NT2/D1 (cell line): ENCODE measurements at places on chromosomes 2 and 18.
A peak's percentile ranks its signal among the peaks of the same experiment; 100 is the strongest.

DNA sequence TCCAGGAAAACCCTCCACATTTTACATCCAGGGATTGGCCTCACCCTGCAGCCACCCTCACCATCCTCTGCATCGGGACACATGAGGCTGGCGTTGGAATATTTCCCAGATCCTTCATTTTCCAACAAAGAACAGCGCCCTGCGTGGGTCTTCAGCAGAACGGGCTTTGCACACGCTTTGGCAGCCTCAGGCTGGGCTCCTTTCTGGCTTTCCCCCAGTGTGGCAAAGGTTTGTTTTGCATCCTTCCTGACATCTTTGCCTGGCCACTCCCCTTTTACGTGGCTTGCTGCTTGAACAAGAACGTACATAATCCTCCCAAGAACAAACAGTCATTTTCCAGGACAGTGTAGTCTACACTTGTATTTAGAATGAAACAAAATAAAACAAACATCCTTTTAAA, 25.6 kb upstream of the GREB1 start:
- no peak for DNase-seq

DNA sequence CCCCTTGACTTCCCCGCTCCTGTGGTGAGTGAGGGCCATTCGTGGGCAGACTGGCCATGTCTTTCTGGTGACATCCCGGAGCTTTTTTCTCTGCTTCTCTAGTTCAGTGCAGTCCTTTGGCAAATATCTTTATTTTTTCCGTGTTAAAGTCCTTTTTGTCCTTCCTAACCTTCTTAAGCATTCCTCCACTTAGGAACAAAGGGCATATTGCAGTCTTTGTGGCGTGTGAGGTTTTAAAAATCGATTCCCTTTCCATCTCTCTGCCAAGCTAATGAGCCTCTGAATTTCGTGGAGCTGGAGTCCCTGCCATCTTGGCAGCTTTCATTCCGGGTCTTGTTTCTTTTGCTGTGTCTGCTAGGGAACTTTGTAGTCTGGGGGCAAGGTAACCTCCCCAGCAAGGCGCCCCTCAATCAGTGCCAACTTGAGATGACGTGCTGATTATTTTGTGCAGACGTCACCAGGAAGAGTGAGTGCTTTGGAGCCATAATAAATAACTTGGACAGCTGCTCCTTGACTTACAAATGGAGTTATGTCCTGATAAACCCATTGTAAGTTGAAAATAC, 5.1 kb downstream of the CNNM3 start:
- no peak for DNase-seq

- no peak for DNase-seq
These were observed 190.3 kb upstream of the SLC8A1 start for GRCh38 chr2:40642237-40642636.

DNA sequence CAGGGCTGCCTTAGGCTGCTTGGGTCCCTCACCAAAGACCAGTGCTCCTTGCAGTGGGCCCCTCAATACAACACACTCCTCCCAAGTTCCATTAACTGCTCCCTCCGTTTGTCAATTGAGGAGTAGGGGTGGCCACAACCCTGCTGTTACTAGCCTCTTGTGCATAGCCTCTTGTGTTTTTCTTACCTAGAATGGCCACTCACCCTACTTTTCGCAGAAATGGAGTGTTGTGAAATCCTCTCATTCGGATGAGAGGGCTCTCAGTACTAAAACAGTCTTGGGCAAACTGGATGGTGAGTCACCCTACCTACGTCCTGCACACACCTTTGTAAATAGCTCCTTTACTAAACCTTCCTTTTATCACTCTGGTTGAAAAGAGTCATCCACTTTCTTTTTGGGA, 253.9 kb downstream of the OSR1 start:
- no peak for DNase-seq

DNA sequence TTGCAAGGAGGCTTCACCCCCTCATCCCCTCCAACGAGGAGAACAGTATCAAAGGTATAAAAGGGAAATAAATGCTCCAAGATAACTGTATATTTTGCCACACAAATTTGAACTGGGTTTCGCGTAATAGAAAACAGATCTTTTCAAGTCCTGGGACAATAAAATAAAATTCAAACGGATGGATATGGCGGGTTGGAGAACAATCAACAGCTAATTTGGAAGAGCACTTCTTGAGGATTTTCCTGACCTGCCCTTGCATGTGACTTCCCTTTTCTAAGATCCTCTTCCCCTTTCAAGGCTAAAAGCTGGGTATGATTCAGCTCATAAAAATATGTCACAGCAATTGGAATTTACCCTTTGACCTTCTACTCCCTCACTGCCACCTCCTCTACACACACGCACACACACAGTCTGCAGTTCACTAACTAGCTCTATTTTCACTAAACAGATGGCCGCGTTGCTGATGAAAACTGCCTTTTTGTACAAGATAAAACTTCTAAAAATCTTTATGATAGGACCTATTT, 386.9 kb downstream of the FIGN start:
- DNase-seq: no peak

DNA sequence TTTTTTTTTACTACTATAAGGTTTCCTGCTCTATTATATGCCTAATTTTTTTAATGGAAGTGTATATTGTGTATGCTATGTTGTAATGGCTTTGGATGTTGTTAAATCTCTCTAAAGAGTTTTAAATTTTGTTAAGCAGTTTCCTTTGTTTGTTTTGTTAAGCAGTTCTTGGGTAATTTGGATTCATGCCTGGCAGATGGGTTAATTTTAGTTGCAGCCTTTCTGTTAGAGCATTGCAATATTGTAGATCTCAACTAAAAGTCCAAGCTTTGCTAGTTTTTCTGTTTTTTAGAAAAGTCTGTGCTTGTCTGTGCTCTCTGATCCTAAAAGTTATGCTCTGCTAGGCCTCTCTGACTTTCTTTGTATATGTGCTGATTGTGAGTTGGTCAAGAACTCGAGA, 1229.0 kb upstream of the NRXN1 start:
- DNase-seq: no peak

DNA sequence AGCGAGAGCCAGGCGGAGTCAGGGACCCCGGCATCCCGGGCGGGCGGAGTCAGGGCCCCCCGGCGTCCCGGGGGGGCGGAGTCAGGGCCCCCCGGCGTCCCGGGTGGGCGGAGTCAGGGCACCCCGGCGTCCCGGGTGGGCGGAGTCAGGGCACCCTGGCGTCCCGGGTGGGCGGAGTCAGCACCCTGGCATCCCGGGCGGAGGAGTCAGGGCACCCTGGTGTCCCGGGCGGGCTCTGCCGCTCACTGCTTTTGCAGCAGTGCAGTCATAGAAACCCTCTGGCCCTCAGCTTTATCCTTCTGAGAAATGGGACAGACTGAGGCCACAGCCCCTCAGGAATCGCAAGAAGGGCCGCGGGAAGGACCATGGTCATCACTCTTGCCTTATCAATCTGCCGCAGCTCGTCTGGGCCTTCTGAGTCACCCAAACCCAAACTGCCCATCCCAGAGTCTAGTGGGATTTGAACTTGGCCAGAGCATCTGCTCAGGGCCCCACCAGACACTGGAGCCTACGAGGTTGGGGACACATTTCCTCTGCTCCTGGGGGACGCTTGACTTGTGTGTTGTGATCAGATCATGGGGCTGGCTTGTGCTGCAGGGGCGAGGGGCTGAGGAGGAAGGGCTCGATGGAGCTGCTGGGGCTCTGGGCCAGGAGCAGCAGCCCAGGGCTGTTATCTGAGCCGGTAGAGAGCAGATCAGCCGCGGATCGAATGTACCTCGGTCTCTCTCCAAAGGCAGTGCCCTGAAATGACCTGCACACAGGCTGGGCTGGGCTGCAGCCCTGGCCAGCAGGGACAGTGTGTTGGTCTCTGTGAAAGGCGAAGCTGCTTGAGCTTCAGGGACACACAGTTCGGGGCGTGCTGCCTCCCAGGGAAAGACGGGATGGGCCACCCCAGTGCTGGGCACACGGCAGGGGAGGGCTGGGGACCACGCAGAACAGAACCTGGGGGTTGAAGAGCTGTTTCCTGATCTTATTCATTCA, 290.1 kb upstream of the HDAC4 start:
- no peak for DNase-seq

DNA sequence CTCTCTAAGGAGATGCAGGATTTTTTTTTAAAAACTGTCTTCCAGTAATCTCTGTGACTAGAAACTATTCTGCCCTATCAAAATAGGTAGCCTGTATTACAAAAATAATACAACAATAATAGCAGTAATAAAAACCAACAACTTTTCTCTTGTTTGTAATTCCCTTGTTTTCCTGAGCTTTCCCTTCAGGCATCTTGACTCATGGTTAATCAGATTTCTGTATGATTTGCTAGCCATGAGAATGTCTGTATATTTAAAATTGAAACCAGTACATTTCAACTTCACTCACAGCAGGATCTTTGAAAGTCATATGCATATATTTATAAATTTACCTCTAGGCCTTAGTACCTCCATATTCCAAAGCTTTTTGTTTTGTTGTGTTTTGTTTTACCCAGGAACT, 38.2 kb downstream of the SLC4A10 start:
- no peak for DNase-seq

- no peak for DNase-seq
These were observed 32.7 kb upstream of the ZDBF2 start for GRCh38 chr2:206241736-206242135.

DNA sequence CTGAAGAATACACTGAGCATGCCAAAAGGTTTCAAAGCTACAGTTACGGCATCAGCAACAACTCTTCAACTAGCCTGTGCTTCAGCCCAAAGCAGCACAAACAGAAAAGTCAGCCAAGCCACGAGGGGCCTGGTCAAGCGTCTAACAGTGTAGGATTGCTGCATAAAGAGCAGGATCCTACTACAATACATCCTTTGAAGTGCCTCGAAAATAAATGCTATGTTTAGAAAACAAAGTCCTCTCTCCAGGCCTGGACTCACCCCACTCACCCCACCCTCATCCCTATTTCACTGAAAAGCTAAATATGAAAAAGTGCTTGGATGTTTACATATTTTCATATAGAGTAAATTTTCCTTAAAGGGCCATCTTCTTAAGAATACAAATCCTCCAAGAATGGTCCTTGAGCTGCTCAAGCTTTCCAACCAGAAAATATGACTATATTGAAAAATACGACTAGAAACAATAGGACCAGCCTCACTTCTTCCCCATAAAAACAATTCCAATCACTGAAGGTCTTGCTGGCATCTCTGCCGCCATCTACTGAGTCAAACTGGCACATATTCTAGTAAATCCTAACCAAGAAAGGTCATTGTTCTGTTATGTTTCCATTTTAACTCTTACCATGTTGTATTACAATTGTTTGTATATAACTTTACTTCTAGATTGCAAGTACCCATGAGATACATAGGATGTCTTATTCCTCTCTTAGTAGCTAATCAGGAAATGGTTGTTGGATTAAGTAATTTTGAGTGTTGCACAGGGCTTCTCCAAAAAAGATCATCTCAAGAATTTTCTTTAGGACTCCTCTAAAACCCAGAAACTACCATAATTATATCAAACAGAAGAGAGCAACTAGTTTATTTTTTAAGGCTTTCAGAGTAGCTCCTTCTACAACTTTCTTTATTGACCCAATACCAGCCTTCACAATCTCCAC, 63.6 kb downstream of the CLHC1 start:
- DNase-seq: peak; percentile 40

- DNase-seq: no peak
These were observed 287.5 kb downstream of the TCF4 start for GRCh38 chr18:55300421-55300935.

- no peak for DNase-seq
These were observed 131.2 kb downstream of the TTN start for GRCh38 chr2:178676046-178676445.

DNA sequence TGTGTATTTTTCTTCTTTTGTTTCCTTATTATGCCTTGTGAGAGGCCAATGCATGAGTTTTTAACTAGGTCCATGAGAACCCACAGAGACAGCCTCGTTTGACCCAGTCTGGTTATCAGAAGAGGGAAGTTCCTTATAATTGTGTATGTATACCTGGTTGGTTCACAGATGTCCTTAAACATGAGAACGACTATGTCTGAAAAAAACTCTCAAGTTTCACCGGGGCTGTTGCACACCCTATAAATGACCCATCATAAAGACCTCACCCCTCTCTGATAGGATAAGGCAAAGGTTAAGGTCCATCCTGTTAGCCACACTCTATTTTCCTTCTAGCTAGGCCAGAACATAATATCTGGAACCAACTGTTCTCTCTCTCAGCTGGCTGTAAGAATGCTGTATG, 42.7 kb upstream of the MSH2 start:
- no peak for DNase-seq

DNA sequence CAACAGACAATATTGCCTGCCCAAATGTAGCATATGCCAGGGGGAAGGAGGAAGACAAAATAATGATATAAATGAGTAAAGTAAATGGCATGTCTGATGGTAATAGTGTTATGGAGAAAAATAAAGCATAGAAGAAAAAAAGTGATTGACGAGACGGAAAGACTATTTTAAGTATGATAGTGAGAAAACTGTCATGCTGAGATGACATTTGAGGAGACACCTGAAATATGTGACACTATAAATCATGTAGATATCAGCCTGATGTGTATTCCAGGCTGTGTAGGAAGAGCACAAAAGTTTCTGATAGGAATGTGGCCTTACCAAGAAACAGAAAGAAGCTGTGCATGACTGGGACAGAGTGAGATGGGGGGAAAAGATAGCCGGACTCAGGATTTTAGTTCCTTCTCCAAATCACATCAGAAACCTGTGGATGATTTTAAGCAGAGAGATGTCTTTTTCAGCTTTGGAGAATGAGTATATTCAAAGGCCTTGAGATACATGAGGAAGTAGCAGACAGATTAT, 387.3 kb upstream of the SYT4 start:
- no peak for DNase-seq

GRCh38 chr2:208269091-208269490, 3.0 kb downstream of the PIKFYVE start:
- no peak for DNase-seq

DNA sequence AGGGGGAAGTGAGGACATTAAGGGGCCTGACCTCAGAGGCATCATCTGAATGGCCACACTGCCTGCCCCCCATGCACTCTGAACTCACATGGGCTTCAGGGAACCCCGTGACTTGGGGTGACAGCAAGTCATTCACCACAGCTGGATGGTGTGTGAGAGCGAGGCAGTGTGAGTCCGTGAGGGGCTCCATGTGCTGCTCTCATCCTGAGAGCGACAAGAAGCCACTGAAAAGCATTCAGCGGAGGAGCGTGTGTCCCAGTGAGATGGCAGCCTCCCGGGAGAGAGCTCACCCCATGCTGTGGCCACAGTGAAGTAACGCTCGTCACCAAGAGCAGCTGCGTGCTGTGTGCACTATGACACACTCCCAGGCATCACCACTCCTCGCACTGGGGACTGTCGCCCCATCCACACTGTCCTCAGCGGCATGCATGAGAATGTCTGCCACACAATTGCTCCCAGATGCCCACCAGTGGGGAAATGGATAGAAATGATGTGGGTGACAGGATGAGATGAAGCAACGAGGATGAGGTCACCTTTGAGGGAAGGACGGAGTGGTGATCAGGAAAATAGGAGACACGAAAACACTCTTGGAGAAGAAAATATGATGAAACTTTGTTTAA, 213.0 kb upstream of the RAB6C start:
- no peak for DNase-seq

GRCh38 chr2:180145163-180145562, 138.1 kb upstream of the CWC22 start:
- no peak for DNase-seq

GRCh38 chr18:51765606-51766360, 568.3 kb upstream of the MEX3C start:
- DNase-seq: no peak

- no peak for DNase-seq
These were observed 82.8 kb downstream of the SLC25A12 start for GRCh38 chr2:171811245-171811628.

GRCh38 chr2:84704505-84705244, 176.2 kb downstream of the TRABD2A start:
- no peak for DNase-seq
